Left renal pelvis (tissue), 4 donors: ENCODE measurements at places on chromosomes 2 and 18. TPM values are rescaled to one million over a fixed set of nuclear protein-coding genes. Genes with fewer than 3 reads are reported as not detected.

The TMEFF2 gene
- polyA plus RNA-seq = 20.9 TPM

The DNER gene
- 67.0 TPM for polyA plus RNA-seq

The ZDBF2 gene
- 10.6 TPM for polyA plus RNA-seq

The RGPD8 gene
- 3.2 TPM for polyA plus RNA-seq

The PSTPIP2 gene
- 9.8 TPM for polyA plus RNA-seq

The EMILIN1 gene
- 80.4 TPM for polyA plus RNA-seq

The GRP gene
- 1.7 TPM for polyA plus RNA-seq

The CCDC102B gene
- polyA plus RNA-seq = 4.1 TPM

The C2orf80 gene
- polyA plus RNA-seq = not detected

The DCDC2C gene
- 2.6 TPM for polyA plus RNA-seq

The DYNC2LI1 gene
- 36.8 TPM for polyA plus RNA-seq

The SERPINB11 gene
- polyA plus RNA-seq = not detected

The UGT1A3 gene
- not detected for polyA plus RNA-seq
